Urinary bladder (tissue), 4 donors: ENCODE measurements at places on chromosomes 13 and 19. TPM values are rescaled to one million over a fixed set of nuclear protein-coding genes. Genes with fewer than 3 reads are reported as not detected.

DNA sequence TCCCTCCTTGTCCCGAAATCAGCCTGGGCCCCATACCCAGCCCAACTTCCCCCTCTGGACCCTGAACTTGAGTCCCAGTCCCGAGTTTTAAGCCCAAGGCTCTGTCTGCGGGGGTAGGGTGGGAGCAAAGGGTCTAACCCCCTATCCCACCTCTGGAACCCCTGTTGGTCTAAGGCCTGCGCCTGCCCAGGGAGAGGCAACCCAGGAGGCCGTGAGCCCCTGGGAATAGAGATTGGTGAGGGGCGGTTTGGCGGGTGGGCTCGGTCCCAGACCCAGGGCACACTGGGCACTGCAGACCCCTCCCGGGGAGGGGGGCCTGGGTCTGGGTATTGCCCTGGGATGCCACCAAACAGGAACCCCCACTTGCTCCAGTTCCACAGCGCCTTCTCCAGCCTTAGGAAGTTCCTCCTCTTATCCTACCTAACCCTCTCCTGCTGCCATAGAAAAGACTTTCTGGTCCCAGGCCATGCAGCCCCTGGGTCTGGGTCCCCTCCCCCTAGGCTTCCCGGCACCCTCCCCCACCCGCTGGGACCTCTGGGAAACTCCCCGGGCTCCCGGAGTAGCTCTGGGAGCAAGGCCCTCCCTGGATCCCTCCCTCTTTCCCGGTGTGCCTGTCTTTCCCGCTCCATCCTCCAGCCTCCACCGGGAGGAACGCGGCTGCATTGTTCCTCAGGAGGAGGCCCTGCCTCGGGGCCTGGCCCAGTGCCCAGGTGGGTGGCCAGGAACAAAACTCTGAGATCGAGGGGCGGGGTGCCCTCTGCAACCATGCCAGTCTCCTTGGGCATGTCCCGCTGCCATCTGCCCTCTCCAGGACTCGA, 33.6 kb upstream of the NANOS3 start:
- DNase-seq: no peak

DNA sequence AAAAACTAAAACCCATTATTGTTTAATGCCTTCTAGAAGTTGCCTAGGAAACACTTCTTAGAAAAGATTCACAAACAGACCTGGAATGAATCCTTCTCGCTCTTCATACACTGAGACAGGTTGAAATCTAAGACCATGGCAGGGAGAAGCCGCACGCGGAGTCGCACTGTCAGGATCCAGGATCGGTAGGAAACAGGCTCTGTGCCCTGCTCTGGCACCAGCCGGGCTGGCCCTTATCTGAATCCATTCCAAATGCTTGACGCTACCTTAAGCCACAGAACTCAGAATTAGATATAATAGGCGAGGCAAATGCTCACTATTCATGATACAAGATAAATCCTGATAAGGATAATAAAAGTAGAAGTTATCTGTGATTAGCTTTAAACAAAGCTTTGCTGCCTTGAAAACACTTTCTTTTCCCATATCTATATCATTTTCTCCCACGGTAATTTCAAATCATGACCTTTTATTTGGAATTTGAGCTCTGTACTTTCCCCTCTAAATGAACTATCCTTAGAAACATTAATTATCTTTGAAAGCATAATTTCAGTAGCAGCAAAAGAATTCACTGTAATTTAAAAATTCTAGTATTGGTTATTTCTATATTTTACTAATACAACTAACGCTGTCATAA, 385.6 kb downstream of the IRS2 start:
- no peak for DNase-seq

DNA sequence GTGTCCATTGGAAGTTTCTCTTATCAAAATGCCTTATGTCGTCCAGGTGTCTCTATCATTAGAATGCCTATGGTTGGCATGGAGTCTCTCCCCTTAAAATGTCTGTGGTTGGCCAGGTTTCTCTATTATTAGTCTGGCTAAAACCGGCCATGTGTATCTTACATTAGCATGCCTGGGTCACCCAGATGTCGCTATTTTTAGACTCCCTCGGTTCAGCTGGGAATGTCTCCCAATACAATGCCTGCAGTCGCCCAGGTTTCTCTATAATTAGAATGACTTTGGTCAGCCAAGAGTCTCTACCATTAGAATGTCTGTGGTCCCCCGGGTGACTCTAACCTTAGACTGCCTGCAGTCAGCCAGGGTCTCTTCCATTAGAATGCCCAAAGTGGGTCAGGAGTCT, 1536.1 kb downstream of the UQCRFS1 start:
- no peak for DNase-seq

- DNase-seq: peak; percentile 76
Measured at GRCh38 chr19:48746738-48747575, at the start of gene IZUMO1. Gene IZUMO1, minus strand, starts transcription at chr19:48746909. Its CDS starts 1,050 bp downstream, at chr19:48745859.

GRCh38 chr13:31947105-31947504, 84.5 kb upstream of the FRY start:
- no peak for DNase-seq

DNA sequence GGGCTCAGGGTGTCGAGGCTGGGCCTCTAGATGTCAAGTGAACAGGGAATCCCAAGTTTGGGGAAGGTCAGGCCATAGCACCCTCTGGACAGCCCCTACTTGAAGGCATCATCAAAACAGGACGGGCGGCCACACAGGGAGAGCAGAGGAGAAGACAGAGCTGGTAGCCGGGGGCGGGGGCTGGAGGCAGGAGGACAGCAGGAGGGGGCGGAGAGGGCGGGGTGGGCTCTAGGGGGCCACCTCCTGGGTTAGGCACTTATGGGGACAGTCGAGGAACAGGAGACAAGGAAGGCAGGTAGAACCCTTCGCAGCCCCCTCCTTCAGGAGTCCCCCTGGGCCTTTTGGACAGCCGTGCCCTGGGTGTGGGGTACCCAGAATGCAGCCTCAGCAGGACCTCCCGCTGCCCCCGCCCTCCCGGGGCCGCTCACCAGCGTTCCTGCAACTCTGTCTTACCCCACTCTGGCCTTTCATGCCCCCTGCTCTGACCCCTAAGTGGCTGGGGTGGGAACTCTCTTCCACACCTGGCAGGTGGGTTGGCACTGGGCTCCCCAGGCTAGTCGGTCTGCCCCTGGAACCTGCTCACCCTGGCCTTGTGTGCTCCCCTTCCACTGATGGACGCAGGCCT, 5.8 kb downstream of the SSBP4 start:
- DNase-seq: no peak

GRCh38 chr13:52344108-52344507, 61.9 kb downstream of the THSD1 start:
- no peak for DNase-seq

- no peak for DNase-seq
Measured at GRCh38 chr13:25525884-25526283, 154.1 kb downstream of the ATP8A2 start.

- no peak for DNase-seq
Measured at GRCh38 chr19:19594381-19594780, 24.1 kb downstream of the PBX4 start.

DNA sequence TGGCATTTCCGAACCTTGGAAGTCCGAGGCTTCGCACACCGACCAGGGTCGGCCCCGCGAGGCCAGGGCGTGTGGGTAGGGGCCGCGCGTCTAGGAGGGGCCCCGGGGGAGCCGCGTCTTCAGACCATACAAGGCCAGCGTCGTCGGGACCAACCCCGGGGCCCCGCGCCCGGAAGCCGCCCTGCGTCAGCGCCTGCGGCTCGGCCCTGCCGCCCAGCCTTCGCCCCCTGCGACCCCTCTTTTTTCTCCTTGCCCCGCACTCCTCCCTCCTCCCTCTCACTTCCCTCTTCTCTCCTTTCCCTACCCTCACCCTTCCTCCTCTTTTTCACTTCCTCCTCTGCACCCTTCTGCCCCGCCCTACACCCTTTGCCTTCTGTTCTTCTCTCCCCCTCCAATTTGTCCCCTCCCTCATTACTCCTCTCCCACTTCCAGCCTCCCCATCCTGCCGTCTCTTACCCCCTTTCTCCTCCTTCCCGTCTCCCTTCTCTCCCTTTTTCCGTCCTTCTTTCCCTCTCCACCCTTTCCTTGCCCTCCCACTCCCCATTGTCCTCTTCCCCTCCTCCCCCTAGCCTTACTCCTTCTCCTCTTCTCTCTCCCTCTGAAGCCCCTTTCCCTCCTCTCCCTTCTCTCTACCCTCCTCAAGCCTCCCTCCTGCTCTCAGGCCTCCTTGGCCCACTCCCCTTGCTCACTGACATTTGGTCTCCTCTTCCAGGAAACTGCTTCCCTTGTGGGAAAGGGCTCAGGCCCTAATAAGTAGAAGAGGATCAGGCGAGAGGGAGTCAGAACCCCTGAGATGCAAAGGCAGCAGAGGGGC, 2.2 kb upstream of the PLEKHG2 start:
- DNase-seq: no peak

DNA sequence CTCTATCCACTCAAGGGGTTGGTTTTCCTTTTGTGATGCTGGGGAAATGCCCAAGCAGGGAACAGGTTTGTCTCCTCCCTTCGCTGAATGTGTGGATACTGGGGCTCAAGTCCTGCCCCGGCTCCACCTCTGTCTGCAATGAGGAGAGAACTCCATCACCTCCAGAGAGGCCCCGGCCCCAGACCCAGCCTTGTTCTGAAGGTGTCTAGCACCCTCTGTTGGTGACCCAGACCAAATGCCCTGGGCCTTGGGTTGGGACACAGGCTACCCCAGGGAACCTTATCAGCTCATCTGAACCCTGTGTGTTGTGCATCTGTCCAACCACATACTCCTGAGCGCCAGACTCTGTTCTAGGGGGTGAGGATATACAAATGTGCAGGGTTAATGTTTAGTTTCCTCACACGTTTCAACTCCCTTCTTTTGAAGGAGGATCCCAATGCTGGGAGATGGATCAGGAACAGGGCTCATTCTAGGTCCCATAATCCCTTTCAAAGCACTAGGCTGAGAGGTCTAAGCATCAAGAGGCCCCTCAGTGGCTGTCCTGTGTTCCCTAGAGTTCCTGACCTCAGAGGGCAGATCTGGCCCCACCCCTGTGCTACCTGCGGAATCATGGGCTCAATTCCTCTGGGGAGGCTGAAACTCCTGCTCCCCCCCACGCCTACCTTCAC, 112.5 kb upstream of the SLC7A1 start:
- DNase-seq: no peak

- DNase-seq: no peak
Measured at GRCh38 chr13:38283346-38283745, 66.3 kb upstream of the UFM1 start.

DNA sequence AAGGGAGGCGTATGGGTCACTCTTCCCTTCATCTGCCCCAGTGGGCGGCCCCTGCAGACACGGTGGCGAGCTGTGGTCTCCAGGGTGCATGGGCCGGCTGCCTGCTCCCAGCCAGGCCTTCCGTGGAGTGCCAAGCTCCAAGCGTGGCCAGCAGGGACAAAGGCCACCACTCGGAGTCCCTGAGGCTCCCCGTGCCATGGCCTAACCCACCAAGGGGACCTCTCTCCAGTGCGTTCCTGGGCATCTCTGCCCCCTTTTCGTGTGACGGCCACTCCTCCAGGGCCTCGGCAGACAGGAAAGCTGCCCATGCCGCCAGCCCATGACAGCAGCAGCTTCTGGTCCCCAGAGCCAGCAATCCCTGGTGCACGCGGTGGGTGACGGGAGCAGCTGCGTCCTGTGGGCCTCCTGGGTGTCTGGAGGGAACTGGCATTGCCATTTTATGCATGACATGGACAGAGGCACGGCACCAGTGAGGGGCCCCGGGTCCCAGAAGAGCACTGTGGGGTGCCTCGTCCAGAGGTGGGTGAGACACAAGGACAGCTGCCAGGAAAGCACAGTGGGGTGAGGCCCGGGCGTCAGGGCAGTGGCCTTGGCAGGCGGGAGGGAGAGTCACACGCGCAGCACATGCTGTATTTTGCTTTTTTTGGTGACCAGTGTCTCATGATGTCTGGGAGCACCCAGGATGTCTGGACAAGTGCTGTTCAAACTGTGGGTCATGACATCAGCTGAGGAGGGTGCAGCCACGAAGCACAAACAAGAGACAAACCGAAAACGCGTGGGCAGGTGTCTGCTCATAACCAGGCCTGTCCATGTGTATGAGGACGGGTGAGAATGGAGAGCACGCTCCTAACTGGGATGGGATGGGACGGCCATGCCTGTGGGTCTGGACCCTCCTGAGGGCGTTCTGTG, 32.3 kb downstream of the CEBPG start:
- no peak for DNase-seq

- DNase-seq: no peak
Measured at GRCh38 chr19:30799865-30800755, 427.9 kb downstream of the ZNF536 start.

Gene FXYD1
- 26.9 TPM for total RNA-seq

Gene RANBP3
- 44.2 TPM for total RNA-seq

Gene PGLYRP1
- total RNA-seq: not detected

Gene ARHGAP45
- 5.7 TPM for total RNA-seq

Gene CABP5
- not detected for total RNA-seq

Gene HOMER3
- total RNA-seq: 20.7 TPM

Gene PLIN5
- 1.4 TPM for total RNA-seq

Gene PSG11
- not detected for total RNA-seq
